H54 (cell line): ENCODE measurements at places on chromosomes 7 and 10.
A peak's percentile ranks its signal among the peaks of the same experiment; 100 is the strongest.

- no peak for DNase-seq
These were observed 10.8 kb upstream of the GATA3 start for GRCh38 chr10:8043569-8044306.

DNA sequence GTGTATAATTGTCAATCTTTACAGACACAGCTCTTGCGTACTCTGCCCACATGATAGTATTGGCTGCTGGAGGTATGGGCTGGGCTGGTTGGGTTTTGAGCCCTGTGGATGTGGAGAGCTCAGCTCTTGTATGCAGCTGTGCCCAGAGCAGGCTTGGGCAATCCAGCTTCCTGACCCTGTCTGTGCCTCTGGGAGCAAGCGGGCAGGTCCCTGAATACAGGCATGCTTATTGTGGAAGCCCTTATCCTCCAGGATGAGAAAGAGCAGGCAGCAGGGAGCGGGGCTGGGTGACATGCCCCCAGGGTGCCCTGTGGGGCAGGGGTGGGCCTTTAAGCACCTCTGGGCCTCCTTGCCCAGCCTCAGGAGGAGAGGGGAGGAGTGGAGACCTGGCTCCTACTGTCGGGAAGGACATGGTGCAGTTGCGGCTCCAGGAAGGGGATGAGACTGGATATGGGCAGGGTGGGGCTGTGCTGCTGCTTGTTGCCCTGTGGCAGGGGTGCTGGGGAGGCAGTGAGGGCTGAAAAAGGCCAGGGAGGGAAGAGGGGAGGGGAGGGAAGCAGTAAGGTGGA is 32.7 kb upstream of the SH2D4B start:
- DNase-seq = no peak

- DNase-seq = no peak
These were observed 23.4 kb downstream of the AIFM2 start for GRCh38 chr10:70109064-70109729.

GRCh38 chr7:107528461-107528860 is 35.3 kb downstream of the COG5 start:
- peak; percentile 24 for DNase-seq

- DNase-seq = peak; percentile 70
These were observed at the start of gene CFAP69 for GRCh38 chr7:90244909-90245851. CFAP69 (plus strand) TSS chr7:90245174; CDS start chr7:90245425, 251 bp downstream.

- DNase-seq = no peak
These were observed 41.6 kb downstream of the SLC16A9 start for GRCh38 chr10:59668096-59668495.
